ENCODE measurements at places on chromosomes 16 and 17. TPM values are rescaled to one million over a fixed set of nuclear protein-coding genes. Genes with fewer than 3 reads are reported as not detected.

APRT gene
- total RNA-seq = 68.5 TPM

EXOC3L1 gene
- total RNA-seq = 6.1 TPM

- peak; percentile 58 for DNase-seq
Measured at GRCh38 chr17:35799942-35800341, 4.5 kb upstream of the MMP28 start.

- peak; percentile 76 for DNase-seq
Measured at GRCh38 chr16:48164907-48165715, 9.3 kb upstream of the ABCC12 start.

DNA sequence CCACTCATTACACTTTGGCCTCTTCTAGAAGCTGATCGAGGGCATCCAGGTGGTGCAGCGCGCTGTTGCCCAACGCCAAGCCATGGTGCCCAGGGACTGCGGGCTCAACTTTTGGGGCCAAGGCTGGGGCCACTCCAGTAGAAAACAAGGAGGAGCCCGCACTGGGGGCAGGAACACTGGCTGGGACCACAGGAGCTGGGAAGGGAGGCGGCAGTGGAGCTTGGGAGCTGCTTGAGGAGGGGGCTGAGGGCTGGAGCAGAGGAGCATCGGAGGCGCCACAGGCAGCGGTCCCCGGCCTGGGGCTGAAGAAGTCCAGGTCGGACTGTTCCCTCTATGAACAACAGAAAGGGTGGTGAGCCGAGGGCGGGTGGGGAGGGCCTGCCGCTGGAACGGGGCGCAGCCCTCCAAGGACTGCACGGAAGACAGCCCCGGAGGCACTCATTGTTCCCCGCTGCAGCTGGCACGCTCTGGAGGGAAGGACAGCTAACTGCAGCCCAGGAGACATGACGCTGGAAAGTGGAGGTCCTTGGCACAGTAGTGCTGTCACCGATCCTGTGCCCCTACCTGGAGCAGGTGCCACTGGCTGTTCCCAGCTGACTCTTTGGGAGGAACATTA lies 21.5 kb downstream of the GGA3 start:
- no peak for DNase-seq

GRCh38 chr16:67953641-67954375 lies 9.9 kb upstream of the LCAT start:
- no peak for DNase-seq

- no peak for DNase-seq
Measured at GRCh38 chr17:40378966-40379365, 14.4 kb upstream of the GJD3 start.

GRCh38 chr16:56980792-56981724 lies 8.3 kb upstream of the NLRC5 start:
- DNase-seq = no peak

- peak; percentile 81 for DNase-seq
Measured at GRCh38 chr17:1179818-1180742, at the start of gene ABR. ABR (minus strand) TSS chr17:1179981; CDS start chr17:1179727, 254 bp downstream.

GRCh38 chr17:55317284-55317683 lies 52.5 kb downstream of the HLF start:
- DNase-seq = no peak

Measured in ovary (tissue), 10 donors.